Ovary (tissue), 10 donors: ENCODE measurements at places on chromosomes 11 and 22. TPM values are rescaled to one million over a fixed set of nuclear protein-coding genes. Genes with fewer than 3 reads are reported as not detected.

- no peak for DNase-seq
These were observed 800 bp downstream of the KCNJ5 start for GRCh38 chr11:128891913-128892398.

GRCh38 chr22:30267382-30268302, 991 bp upstream of the OSM start:
- no peak for DNase-seq

CDC42EP1 gene
- 71.8 TPM for total RNA-seq

DNA sequence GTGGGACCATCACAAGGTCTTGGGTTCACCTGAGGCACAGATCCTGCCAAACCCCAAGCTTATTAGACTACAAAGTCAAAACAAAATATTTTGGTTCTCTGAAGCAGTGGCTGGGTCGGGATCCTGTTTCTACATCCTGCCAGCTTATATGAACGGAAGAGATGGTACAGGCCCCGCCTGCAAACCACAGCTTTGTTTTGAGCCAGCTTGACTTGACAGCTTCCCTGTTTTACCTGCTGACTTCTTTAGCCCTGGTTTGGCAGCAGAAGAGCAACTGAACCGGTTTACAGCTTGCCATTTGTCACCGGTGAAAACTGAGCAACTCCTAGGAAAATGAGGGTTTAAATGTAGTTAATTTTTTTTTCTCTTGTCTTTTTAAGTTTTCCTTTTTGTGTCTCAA, 11.4 kb downstream of the PACS1 start:
- no peak for DNase-seq

OOSP4B gene
- total RNA-seq: not detected

LDLRAD3 gene
- total RNA-seq: 25.9 TPM

WT1 gene
- total RNA-seq: 33.1 TPM

RFPL1 gene
- not detected for total RNA-seq

GRCh38 chr22:20783844-20784723, 10.2 kb downstream of the SERPIND1 start:
- no peak for DNase-seq

LGALS12 gene
- 1.5 TPM for total RNA-seq

DNA sequence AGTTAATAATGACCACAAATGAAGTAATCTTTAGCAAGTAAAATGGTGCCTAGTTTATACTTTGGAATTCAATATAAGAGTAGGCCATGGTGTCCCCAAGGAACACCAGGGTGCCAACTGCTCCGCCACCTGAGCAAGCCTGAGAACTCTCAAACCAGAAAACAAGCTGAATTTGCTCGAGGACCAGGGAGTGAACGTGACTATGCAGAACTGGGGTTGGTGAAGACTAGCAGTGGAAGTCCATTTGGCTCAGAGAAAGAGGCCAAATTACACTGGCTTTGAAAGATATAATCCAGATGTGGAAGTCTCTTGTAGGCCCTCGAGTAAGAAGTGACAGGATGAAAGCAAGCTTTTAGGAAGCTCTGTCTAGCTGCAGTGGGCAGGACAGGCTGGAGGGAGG, 8.7 kb upstream of the SMIM35 start:
- DNase-seq: no peak

DNA sequence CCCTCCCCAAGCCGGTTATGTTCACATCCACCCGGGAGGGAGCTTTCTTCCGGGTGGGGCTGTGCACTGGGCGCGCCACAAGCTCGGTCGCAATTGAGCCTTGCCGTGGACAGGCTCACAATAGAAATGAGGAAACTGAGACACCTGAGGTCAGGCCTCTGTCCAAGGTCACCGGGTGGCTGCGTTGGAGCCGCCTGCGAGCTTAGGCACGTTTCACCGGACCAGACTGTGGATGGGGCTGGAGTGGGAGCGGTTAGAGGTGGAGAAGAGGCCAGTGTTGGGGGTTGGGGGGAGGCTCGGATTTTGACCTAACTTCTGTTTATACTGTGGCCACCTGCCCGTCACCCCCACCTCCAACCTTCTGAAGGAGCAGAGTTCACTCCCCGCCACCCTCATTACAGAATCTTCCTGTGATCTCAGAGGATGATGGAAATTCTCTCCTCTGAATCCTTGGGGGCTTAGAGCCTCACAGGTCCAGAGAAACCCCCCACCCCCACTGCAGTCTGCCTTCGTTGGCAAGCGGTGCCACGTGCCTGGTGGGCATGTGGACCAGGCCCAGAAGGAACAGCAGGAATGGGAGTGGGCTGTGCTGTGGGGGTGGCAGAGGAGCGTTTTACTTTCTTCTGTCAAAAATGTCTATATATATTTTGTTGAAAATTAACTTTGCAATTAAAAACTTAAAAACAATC, 631 bp upstream of the NPTXR start:
- DNase-seq: no peak

GRCh38 chr11:105429096-105429910, 180.6 kb upstream of the GRIA4 start:
- no peak for DNase-seq

DNA sequence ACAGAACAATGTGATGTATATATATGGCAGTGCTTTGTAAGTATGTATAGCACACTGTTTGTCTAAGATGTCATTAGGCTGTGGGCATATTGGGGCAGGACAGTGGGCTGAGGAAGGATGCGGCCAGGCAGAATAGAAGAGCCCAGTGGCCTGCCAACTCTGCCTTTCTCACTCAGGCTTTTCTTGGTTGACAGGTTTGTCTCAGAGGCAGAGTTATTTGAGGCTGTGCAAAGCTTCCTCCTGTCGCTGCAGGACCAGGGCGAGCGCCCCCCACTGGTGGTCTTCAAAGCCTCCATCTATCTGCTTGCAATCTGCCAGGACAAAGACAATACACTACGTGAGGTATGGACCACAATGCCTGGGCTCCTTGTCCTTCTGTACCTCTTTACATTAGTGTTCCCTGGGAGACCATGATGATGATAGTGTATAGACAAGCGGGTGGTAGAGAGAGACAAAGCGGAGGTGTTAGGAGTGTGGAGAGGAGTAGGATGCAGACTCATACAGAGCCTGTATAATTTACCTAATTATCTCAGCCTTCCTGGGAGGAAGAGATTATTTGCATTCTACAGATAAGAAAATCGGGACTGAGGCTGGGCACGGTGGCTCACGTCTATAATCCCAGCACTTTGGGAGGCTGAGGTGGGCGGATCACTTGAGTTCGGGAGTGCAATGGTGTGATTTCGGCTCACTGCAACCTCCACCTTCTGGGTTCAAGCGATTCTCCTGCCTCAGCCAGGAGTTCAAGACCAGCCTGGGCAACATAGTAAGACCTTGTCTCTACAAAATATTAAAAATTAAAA, 37.3 kb upstream of the CCDC134 start:
- DNase-seq: no peak

DNA sequence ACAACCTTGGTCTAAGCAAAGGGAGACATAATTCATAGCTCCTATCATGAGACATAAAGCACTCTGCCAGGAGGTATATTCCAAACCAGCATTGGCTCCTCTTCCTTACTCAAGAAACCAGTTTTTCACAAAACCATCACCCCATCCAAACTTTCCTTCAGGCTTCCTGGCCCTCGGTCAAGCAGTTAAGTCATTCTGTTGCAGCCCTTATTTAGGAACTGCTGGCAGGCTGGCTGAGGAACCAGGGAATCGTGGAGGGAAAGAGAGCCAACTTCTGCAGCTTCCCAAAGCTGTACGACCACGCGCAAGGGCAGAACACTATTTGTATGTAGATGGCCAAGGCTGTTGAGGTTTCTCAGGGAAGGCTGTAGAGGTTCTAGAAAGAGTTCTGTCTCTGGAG, 680 bp downstream of the IFT46 start:
- DNase-seq: peak; percentile 34

GRCh38 chr22:17945156-17945887, 79.0 kb downstream of the MICAL3 start:
- no peak for DNase-seq

DGCR2 gene
- 62.1 TPM for total RNA-seq

DNA sequence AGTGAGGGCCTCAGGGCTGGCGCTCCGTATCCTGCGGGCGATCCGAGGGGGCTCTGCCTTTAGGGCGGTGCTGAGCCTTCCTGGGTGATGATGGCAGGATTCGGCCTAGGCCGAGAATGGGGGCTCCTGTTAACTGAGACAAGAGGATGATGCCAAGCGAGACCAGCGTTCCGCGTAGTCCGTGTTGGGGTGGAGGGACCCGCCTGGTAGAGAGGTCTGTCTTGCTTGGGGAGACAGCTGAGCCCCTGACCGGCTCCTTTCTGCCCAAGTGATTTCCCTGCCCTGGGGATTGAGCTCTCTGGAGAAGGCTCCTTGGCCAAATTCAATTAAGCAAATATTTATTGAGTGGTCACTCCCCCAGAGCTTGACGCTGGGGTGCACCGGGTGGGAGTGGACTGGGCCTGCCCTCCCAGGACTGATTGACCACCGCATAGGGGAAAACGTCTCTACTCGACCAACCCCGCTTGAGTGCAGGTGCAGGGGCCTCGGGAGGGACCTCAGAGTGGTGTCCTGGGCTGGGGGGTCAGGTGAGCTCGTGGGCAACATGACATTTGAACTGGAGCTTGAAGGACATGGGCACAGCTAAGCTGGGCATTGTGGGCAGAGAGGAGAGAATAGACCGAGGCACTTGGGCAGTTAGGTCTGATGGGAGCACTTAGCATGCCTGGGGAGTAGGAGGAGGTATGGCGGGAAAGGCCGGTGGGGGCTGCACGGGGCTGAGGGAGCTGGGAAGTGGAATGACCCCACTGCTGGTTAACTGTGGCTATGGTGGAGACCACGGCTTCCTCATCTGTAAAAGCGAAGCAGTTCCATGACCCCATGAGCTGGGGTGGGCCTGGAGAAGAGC, 1.1 kb downstream of the GNAZ start:
- DNase-seq: peak; percentile 45

- DNase-seq: no peak
These were observed 21.9 kb downstream of the NEAT1 start for GRCh38 chr11:65444314-65445051.

- no peak for DNase-seq
These were observed 112.7 kb downstream of the MORC2 start for GRCh38 chr22:30855677-30856518.

GRCh38 chr22:30744224-30744623, 49.5 kb downstream of the OSBP2 start:
- DNase-seq: no peak

DNA sequence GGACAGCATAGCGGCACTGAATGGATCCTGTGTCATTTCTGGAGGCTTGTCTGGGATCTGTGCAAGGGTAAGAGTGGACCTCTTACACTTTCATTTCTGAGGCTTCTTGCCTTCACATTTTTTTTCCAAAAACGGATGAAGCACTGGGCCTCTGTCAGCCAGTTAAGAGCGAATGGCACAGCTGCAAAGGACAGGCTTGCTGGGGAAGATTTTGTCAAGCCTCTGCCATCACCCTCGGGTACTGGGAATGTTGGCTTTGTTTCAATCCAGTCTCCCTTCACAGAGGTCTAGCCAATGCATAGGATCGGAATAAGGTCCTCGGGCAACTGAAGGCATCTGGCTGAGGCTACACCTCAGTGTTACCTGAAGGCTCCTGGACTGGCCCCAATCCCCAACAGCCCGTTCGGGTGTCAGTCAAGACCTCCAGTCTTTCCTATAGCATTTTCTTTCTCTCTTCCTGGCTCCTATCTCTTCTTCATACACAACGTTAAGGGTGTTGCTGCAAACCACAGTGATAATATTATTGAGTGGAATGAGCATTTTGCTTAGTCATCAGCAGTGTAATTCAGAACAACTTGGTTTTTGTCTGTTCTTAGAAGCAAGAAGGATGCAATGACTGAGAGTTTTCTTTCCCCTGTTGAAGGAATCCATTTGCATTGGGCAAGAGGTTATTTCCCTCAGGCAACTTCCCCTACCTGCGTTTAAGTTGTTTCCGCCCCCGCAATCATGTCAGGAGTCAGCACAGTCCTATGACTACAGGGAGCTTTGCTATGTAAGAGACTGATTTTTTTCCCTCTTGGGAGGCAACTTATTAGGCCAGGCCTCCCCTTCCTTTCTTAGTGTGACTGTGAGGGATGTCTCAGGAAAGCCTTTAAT, 22.8 kb downstream of the NPAT start:
- no peak for DNase-seq

POTEH gene
- not detected for total RNA-seq

DNA sequence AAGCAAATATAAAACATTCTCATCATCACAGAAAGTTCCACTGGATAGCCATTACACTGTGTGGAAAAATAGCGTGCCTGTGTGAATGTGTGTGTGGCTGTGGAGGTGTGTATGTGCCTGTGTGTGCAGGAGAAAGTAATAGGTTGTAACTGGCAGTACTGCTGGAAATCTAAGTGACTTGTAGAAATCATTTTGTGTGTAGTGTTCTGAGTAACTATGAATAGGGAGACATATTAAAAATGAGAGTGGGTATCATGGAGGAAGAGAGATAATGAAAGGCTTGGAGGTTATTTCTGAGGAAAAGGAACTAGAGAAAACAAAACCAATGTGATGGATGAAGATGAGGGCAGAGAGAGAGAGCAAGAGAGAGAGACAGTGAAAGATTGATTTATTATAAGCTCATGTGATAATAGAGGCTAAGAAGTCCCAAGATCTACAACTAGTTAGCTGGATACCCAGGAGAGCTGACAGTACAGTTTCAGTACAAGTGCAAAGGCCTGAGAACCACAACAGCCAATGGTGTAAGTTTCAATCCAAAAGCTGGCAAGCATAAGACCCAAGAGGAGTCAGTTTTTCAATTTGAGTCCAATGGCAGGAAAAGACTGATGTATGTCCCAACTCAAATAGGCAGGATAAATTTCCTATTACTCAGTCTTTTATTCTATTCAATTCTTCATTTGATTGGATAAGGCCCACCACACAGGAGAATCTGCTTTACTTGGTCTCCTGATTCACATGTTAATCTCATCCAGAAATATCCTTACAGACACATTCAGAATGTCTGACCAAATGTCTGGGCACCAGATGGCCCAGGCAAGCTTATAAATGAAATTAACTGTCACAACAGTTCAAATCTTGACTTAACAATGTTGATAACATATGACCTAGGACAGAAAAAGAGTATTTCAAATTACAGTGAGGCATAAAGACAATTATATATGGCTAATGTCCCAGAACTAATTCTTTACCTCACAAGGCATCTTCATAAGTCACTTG, 14.9 kb downstream of the KBTBD3 start:
- no peak for DNase-seq

GRCh38 chr11:131037873-131038272, 121.6 kb upstream of the SNX19 start:
- DNase-seq: no peak

- no peak for DNase-seq
These were observed 100.6 kb upstream of the CD44 start for GRCh38 chr11:35038211-35038928.

- no peak for DNase-seq
These were observed 6.8 kb downstream of the NADSYN1 start for GRCh38 chr11:71459767-71460320.
